HuH-7.5 (cell line): ENCODE measurements at places on chromosomes 16 and 17.

DNA sequence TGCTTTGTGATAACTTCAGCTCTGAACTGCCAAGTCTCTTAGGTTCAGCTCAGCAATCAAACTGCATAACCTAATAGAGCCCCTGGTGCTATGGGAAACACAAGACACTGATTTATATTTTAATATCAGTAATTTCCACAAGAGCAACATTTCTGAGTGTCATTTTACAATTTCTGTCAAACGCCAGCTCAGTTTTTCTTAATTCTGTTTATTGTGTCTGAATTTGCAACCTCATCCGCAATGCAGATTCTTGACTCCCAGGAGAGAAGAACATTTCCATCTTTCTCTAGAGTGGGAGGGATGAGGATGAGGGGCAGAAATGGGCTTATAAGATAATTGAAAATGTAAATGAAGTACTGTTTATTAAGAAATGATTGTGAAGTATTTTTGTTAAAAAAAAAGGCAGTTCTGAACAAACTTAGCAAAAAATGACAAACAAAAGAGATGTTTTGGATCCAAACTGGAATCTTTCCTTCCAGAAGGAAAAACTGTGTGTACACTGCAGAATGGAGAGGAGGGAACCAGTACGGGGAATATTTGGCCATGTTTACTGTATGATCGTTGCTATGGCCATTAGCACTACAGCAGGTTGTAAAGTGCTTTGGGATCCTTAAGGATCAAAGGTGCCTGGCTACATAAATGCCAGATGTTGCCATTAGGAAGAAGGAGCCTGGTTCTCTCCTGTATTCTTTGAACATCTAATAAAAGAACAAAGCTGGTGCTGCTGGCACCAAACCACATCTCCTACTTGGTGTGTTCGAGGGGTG lies 7.4 kb upstream of the PMFBP1 start:
- DNase-seq: no peak

- DNase-seq: peak; percentile 22
Observed at GRCh38 chr17:77734371-77735080, 224.0 kb upstream of the TNRC6C start.

DNA sequence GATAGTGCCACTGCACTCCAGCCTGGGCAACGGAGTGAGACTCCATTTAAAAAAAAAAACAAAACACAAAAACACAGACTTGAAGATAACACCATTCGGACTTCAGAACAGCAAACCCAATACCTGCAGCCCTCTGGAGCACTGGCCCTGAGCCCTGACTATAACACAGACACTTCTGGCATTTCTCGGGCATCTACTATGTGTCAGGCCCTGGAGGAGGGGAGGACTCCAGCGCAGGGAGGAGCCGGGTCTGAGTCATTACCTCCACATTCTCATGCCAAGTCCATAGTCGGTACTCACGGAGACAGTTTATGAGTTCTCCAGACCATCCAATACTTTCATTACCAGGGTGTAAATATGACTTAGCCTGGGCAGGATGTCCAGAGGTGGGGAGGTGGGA lies 48.8 kb downstream of the PITPNM3 start:
- DNase-seq: no peak

DNA sequence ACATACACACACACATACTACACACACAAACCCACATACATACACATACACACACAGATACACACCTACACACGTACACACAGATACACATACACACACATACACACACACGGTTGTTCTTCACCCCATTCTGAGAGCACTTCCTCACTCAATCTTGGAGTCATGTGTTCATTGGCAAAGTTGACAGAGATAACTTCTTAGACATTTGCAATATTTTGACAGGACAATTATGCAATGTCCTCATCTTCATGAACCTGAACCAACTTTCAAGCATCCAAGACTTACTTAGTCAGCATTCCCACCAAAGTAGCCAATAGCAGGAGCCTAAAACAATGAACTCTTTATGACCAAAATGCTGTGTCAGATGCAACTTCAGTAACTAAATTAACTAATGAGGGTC lies 77.1 kb upstream of the DNAH17 start:
- DNase-seq: no peak

DNA sequence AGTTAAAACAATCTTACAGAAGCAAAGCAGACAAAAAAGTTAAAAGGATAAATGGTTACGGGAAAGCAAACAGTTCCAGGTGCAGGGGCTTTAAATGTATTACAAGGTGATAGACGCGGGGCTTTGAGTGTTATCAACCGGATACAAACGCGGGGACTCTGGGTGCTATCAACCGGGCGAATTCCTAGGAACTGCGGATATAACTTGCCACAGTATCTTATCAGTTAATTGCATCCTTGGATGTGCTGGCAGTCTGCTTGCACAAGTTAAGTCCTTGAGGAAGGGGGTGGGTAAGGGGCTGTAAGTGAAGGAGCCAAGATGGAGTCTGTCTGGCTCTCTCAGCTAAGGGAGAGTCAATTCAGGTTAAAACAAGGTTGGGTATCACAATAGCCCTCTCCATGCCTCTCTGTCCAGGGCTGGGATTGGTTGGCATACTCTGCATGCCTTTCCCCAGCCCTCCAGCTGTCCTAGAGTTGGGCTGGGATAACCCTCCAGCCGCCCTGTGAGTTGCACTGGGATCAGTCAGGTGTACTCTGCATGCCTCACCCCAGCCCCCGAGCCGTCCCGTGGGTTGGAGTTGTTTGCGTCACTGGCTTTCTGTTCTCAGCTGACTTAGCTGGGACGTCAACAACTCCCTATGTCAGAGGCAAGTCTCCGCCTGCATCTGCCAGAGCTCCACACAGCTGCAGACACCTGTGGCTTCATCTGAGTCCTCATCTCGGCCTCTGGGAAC lies 40.9 kb downstream of the TMEM235 start:
- DNase-seq: no peak

DNA sequence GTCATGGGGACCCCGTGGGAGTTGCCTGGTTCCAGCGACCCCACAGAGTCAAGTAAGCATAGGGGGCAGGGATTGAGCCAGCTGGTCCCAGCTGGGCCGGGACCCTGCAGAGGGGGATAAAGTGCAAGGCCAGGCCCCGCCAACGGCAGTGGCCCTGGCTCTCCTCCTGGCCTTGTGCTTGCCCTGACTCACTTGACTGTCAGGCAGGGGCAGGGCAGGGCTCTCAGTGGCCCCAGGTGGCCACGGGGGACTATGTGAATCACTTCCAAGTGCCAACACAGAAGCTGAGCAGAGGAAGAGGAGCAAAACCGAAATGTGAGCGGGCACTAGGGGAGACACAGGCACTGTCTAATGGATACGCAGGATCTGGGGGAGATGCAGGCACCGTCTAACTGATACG lies 21.6 kb upstream of the NCBP3 start:
- no peak for DNase-seq

DNA sequence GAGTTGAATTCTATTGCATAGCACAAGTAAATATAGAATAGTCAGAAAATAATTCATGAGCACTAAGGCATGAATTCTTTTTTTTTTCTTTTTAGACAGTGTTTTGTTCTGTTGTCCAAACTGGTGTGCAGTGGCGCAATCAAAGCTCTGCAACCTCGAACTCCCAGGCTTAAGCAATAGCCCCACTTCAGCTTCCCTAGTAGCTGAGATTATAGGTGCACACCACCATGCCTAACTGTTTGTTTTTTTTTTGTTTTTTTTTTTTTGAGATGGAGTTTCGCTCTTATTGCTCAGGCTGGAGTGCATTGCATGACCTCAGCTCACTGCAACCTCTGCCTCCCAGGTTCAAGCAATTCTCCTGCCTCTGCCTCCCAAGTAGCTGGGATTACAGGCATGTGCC lies 16.6 kb downstream of the TUBD1 start:
- DNase-seq: no peak

GRCh38 chr17:49575679-49576087 lies at the start of gene NXPH3:
NXPH3 (plus strand) TSS chr17:49575871; CDS start chr17:49576220, 349 bp downstream.
- peak; percentile 85 for DNase-seq

GRCh38 chr17:29575511-29576213 lies 7.2 kb downstream of the TP53I13 start:
- DNase-seq: no peak

GRCh38 chr16:2358811-2359210 lies 18.3 kb upstream of the ABCA3 start:
- no peak for DNase-seq

- DNase-seq: no peak
Observed at GRCh38 chr17:59056857-59057256, 49.8 kb downstream of the TRIM37 start.

GRCh38 chr17:33509331-33509730 lies 216.2 kb upstream of the ASIC2 start:
- no peak for DNase-seq

DNA sequence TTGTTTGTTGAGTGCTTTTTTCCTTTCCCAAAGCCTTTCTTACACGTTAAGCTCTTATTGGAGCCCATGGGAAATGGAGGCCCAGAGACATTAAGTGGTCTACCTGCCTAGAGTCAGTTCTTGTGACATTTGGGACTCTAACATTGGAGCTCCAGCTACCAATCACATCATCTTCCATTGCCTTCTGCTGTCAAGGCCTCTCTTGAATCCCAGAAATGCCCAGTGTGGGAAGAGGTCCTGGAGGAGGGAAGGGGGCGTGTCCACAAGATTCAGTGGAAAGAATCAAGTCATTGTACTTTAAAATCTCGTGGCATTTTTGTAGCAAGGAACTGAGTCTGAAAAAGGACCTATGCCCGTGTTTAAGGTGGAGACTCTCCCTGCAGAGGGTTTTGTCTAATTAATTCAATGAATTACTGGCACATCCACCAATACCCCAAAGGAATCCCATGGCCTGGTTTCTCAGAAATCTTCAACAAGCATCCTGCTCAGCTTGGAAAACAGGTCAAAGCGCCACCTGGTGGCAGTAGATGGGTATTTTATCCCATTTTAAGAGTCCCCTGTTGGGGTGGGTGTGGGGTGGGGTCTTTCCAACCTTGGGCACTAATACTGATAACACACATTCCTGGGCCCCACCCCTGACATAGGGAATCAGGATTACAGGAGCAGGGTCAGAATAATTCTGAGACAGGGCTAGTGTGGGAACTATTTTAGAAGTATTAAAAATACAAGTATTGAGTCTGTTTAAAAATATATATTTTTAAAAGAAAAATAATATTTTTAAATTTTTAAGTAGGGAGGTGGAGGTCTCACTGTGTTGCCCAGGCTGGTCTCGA lies 24.6 kb downstream of the GPT2 start:
- DNase-seq: no peak

DNA sequence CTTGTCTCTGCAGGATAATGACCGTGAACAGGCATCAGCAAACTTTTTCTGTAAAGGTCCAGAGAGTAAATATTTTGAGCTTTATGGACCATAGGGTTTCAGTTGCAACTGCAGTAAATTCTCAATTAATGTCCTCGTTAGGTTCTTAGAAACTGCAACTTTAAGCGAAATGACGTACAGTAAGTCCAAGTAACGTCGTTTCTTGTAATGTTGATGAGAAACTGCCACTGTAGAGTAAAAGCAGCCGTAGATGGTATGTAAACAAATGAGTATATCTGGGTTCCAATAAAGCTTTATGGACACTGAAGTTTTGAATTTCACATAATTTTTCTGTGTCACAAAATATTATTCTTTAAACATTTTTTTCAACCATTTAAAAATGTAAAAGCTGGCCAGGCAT lies 4.9 kb downstream of the CHD9 start:
- DNase-seq: no peak

DNA sequence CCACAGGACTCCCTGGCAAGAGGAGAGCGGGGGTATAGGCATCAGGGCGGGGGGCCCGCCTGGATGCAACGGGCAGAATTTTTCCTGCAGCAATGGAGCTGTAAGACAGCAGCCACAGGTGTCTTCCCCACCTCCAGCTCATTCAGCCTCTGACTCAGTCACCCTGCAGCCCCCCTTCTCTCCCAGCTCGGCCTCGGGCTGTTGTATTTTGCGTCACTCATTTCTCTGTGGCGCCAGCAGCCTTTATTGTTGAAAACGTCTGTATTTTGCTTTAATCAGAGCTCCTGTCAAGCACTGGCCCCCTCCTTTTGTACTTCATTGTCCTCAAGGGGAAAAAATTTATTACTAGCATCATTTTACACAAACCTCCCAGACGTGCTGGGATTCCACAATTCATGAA lies 117.7 kb downstream of the WSCD1 start:
- DNase-seq: no peak

DNA sequence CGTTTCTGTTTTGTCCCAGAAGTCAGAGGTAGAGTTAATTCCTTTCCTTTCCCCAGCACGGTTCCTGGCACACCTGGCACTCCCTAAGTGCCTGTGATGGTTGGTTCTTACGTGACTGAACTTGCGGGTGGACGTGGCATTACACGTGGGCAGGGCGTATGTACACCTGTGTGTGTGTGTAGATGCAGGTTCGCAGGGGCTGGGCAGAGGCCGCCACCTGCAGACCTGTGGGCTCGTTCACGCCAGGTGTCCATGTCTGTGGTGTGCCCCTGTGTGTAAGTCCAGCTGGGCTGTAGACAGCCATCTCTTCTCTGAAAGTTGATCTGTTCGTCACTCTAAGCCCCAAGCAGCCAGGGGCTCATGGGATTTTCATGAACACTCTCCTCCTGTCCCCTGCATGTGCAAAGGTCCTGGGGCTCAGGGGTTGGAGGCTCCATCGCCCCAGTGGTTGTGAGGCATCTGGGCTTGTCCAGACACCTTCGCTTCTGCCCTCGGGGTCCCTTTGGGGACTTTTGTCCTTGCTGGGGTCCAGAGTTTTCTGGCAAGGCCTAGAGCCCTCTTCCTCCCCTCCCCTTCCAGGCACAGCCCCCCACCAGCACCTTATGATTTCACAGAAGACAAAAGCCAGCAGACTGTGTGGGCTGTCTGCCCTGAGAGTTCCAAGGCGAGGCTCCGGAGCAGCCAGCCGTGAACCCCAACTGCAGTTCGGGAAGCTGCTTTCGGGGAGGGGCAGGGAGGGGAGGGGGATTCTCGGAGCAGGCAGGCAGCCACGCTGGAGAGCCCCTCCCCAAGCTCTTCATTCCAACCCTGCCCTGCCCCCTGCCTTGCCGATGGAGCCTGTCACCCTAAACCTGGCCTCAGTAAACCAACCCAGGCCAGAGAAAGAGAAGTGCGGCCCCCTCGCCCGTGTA lies 5.4 kb upstream of the FSCN2 start:
- DNase-seq: no peak

GRCh38 chr17:2051061-2051932 lies 3.6 kb upstream of the HIC1 start:
- no peak for DNase-seq

DNA sequence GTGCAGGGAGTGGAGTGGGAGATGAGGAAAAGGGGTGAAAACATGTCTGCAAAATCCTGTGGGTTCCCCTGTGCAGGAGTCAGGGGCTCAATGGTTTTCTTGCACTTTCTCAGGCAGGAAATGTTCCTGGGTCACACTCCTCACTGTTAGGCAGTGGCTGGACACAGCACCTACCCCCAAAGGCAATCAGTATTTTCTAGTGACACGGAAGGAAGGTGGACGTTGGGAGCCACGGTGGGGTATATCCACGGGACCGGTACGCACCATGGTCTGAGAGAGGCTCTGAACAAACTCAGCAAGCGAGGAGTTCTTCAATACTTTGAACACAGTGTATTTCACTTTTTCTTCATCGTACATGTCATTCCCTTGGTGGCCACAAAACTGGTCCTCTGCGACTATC lies 20.9 kb downstream of the LITAFD start:
- DNase-seq: no peak

- DNase-seq: no peak
Observed at GRCh38 chr17:77864234-77865111, 94.0 kb upstream of the TNRC6C start.

- DNase-seq: no peak
Observed at GRCh38 chr17:52776234-52776633, 617.7 kb upstream of the CA10 start.
